ENCODE measurements at places on chromosomes 3 and 15. TPM values are rescaled to one million over a fixed set of nuclear protein-coding genes. Genes with fewer than 3 reads are reported as not detected.
A peak's percentile ranks its signal among the peaks of the same experiment; 100 is the strongest.

- H3K27me3 ChIP-seq = peaks cover 6% of the 10 kb centered on the region
- no peak overlapping the region for H3K4me3 ChIP-seq
- H3K4me1 ChIP-seq = no peaks in the 10 kb centered on the region
- no peak for DNase-seq
These were observed 326.1 kb downstream of the ZNF621 start for GRCh38 chr3:40850861-40851260.

GRCh38 chr15:77693576-77693975, 60.9 kb upstream of the LINGO1 start:
- DNase-seq = no peak
- H3K4me3 ChIP-seq = no peak overlapping the region
- H3K27ac ChIP-seq = no peak overlapping the region
- H3K36me3 ChIP-seq = peaks cover 3% of the 10 kb centered on the region

- H3K27me3 ChIP-seq = no peaks in the 10 kb centered on the region
- DNase-seq = no peak
- no peak overlapping the region for H3K27ac ChIP-seq
- H3K4me3 ChIP-seq = no peak overlapping the region
- no peaks in the 10 kb centered on the region for H3K36me3 ChIP-seq
- H3K4me1 ChIP-seq = peaks cover 5% of the 10 kb centered on the region
These were observed 149.3 kb downstream of the FMN1 start for GRCh38 chr15:33045066-33045810.

- H3K4me1 ChIP-seq = peaks cover 9% of the 10 kb centered on the region
- DNase-seq = no peak
- H3K27me3 ChIP-seq = no peaks in the 10 kb centered on the region
- H3K4me3 ChIP-seq = no peak overlapping the region
These were observed 355 bp downstream of the FBXW12 start for GRCh38 chr3:48372377-48372770.

DNA sequence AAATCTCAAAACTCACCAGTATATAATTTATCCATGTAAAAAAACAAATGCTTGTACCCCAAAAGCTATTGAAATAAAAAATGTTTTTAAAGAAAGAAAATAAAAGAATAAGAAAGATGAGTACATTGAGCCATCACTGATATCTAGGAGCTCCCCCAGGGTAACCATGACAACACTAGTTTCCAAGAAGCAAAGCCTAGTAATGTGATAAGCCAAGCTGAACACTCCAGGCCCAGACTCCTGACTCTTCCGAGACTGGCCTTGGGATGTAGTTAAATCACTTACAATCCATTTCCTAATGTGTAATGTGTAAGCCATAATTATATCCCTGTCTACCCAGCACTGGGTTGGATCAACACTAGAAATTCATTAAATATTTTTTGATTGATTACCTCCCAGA, 21.1 kb upstream of the ATP8B4 start:
- H3K27me3 ChIP-seq = peaks cover 28% of the 10 kb centered on the region
- H3K4me1 ChIP-seq = peaks cover 2% of the 10 kb centered on the region
- no peak for DNase-seq
- H3K27ac ChIP-seq = no peak overlapping the region
- no peak overlapping the region for H3K4me3 ChIP-seq

Gene SLC22A14
- total RNA-seq = not detected

GRCh38 chr15:101063212-101063611, 144.1 kb downstream of the LRRK1 start:
- H3K27me3 ChIP-seq = peaks cover 11% of the 10 kb centered on the region
- H3K36me3 ChIP-seq = no peaks in the 10 kb centered on the region
- H3K4me1 ChIP-seq = no peaks in the 10 kb centered on the region
- no peak for DNase-seq
- H3K27ac ChIP-seq = no peak overlapping the region

- H3K36me3 ChIP-seq = peaks cover 8% of the 10 kb centered on the region
- H3K4me3 ChIP-seq = peak overlapping the region; percentile 87
- peak; percentile 25 for DNase-seq
These were observed 10.2 kb downstream of the EDEM1 start for GRCh38 chr3:5197470-5198312.

All from T-helper 17 cell (primary cell).